NCI-H446 (cell line): ENCODE measurements at places on chromosomes 12 and 14.

- no peak for DNase-seq
These were observed 3.6 kb downstream of the WNT1 start for GRCh38 chr12:48981757-48982157.

DNA sequence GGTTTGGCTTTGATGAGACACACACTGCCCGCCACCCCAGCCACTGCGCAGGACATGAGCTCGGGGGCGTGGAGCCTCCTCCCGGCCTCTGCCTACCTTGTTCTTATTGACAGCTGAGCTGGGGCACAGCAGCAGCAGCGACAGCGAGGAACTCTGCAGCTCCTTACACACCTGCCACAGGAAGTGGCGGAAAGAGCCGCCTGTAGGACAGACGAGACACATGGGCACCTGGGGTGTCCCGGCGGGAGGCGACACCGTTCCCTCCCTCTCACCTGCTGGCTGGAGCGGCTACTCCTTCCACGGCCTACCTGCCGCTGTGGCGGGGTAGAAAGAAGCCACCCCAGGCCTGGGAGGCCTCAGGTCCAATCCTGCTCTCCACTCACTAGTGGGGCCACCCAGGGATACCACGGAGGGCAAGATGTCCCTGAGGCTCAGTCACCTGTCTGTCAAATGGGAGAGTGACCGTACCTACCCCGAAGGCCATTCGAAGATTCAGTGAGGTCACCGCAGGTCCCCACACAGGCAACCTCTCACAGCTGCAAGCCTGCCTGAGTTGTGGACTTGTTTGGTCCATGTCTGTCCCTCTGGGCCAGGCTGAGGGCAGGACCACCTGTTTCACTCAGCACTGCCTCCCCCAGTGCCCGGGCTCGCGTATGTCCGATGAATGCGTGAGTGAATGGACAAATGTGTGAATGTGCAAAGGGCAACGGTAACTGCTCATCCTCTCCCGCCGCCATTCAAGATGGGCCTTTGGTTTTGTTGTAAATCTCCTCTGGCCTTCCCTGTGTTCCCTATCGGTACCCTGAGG, 42.6 kb downstream of the TRAFD1 start:
- no peak for DNase-seq

DNA sequence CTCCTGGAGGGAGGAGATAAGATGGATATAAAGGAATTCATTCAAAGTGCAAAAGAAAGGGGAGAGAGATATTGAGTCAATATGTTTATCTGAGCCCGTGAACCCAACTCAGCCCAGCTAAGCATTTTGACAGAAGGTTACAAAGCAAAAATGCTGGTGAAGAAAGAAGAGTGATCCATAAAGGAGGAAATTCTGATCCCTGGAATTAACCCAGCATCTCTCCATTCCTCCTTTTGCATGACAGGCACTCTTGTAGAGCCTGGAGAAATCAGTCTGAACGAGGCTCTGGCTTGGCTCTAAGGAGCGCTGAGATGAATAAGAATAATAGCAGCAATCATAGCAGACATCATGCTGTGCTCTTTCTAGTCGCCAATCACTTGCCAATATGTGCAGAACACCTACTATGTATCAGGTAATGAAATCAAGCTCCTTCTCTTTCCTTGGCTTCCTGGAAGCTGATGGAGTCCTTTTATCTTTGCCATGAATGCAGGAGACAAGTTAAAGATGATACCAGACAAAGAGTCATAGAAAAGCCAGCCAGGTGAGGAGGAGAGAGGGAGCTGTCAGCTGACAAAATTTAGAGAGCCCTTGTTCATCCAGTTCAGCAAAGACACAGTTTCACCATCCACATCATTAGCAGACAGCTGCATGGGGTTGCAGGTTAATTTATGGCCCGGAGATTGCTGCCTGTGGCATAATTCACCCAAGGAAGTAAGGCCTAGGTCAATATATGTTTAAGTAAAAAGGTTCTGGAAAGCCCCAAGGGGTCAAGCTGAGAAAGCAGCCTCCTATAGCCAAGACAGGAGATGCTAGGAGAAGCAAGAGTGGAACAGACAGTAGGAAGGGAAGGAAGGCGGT, 476.5 kb upstream of the TBX3 start:
- DNase-seq = no peak

- DNase-seq = no peak
These were observed 91.0 kb upstream of the MON2 start for GRCh38 chr12:62375603-62376002.

- DNase-seq = no peak
These were observed 324 bp downstream of the POLE start for GRCh38 chr12:132686825-132687210.
